GM06990 (cell line): ENCODE measurements at places on chromosomes 12 and 14.

DNA sequence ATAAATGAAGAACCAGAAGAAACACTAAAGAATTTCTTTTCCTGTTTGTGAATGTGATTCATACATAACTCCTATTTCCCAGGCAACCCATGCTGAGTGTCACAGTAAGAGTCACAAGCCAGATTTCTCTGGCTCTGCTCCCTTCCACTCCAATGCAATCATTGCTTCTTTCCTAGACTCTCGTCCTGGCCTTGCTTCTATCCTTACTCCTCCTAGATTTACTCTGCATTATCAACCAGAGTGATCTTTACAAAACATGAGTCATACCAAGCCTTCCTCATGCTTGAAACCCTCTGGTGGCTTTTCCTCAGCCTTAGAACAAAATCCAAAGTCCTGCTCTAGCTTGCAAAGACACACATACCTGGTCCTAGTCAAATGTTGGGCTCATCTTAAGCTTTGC, 13.3 kb downstream of the IL22 start:
- DNase-seq = no peak

DNA sequence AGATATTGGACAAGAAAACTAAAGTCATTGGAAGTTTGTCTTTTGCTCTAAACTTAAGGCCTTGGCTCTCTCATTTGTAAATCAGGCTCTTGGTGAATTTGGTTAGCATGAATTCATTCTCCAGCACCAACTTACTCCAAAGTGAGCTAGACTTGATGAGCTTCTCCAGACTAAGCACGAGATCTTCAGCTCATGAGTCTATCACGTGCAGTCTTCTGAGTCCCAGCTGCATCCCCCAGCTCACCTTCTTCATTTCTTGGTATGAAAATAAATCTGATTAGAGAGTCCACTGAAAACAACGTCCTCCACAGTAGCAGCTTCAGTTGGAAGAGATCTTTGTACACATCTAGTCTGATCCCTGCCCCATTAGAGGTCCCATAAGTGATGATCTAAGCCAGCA, 52.5 kb upstream of the DDX11 start:
- no peak for DNase-seq

GRCh38 chr12:80101126-80101525, 1.8 kb downstream of the OTOGL start:
- no peak for DNase-seq

DNA sequence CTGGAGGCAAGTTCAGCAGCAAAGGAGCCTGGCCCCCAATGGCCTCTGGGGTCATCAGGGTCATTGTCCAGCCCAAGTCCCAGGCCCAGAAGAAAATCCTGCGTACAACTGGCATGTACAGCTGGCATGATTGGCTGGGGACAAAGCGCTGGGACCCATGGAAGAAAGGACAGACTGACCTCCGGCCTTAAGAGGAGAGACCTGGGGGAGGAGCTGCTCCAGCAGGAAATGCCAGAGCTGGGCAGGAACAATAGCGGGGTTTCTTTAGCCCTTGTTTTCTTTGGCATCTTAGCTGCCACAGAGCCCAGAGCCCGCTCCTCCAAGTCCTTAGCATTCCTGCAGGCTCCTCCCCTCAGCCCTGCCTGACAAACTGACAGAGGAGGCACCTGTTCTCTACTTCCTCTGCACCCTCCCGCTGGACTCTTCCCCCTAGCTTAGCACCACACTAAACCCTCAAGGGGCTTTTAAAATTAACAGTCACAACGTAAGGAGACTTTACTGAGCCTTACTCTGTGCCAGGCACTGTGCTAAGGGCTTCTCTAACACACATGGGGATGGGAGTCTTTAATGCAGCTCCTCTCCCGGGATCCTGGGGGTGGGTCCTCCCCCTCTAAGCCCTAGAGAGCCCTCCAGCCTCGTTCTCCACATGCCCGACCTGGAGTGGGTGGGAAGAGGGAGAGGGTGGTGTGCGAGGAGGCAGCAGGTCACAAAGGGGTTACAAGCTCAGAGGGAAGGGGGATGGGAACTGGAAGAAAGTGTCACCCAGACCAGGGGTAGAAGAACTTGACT, 1.8 kb upstream of the AQP5 start:
- DNase-seq = no peak

- DNase-seq = no peak
These were observed 95.2 kb downstream of the PRKCH start for GRCh38 chr14:61416591-61416990.

- DNase-seq = peak; percentile 72
These were observed 66.6 kb downstream of the KDM2B start for GRCh38 chr12:121514184-121514742.

- DNase-seq = no peak
These were observed 215.8 kb downstream of the PHLDA1 start for GRCh38 chr12:75815756-75816155.

DNA sequence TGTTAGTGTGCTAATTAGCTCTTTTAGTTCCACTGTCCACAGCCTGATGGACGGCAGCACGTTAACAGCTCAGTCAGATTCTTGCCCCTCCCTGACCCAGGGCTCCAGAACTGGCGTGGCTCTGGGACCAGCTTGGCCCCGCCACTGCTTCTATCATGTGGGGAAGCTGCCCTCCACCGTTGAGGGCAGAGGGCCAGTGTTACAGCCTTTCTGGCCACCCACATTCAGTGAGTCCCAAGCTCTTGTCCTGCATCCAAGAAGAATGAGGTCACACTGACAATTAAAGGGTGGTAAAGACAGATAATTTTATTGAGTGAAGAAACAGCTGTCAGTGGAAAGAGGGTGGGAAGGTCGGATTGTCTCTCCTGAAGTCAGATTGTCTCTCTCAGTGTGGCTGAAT, 36.9 kb downstream of the BCL2L14 start:
- no peak for DNase-seq

GRCh38 chr14:37197421-37198272, at the start of gene MIPOL1:
MIPOL1 (plus strand) TSS chr14:37197937; CDS start chr14:37247889, 49,952 bp downstream.
- DNase-seq = no peak

DNA sequence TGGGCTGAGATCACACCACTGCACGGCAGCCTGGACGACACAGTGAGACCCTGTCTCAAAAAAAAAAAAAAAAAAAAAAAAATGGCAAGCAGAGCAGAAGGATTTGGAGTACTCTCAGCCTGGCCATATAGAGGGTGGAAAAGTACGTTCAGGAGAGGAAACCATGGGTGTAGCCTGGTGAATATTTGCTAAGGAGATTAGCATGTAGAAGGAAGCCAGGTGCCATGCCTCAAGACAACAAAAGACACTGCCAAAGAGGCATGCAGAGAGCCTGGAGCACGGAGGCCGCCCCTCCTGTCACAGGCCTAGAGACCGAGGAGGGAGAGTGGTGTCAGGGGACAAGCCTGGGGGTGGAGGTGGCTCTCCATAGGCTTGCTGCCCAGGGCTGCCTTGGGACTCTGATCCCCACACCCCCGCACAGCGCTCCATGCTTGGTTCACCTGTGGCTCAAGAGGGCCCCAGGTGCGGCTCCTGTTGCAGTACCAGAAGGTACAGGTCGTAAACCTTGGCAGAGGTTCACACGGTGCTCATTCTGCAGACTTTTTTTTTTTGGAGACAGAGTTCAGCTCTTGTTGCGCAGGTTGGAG, 27.9 kb upstream of the DEGS2 start:
- DNase-seq = no peak

DNA sequence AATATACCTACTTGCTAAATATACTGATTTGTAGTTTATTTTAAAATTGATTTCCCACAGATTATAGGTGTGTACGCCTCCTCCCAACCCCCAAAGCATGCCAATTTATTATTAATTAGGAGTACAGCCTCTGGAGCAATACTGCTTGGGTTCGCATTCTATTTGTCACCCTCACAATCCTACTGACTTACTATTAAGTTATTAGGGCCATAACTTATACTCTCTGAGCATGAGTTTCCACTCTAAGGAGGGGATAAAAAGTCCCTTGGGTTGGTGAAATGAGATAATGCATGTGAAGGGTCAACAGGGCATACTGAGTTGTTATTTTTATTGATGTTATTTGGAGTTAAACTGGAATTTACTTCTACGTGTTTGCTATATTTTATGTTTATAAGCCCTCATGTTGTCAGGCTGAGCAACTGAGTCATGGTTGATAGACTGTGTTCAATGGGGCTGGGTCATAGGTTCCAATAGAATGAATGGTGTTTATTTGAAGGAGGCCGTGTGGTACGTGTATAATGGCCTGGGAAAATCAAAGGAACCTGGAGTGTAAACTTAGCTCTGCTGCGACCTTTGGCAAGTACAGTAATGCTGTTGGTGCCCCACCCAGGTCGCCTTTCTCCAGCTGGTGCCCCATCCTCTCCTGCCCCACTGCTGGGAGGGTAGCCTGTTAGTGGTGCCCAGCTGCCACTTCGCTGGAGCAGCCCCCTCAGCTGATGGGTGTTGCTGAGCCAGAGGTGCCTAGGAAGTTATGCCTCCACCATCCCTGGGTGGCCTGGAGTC, 99.3 kb upstream of the PTPRB start:
- no peak for DNase-seq

DNA sequence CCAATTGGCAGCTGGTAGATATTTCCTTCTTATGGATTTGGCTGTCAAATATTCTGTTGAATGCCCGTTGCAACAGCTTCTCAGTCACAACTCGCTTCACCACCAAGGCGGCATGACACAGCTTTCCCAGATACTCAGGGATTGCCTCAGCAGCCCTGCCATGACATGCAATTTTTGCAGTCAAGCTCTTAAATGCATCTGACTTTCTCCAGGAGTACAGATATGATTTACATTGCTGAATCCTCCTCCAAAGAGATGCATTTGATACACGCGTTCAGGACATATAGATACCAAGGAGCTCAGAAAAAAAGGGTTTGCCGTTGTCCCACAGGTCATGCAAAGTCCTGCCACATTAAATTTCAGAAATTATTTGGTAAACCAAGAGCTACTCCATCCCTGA, 6.5 kb downstream of the KRT5 start:
- no peak for DNase-seq

DNA sequence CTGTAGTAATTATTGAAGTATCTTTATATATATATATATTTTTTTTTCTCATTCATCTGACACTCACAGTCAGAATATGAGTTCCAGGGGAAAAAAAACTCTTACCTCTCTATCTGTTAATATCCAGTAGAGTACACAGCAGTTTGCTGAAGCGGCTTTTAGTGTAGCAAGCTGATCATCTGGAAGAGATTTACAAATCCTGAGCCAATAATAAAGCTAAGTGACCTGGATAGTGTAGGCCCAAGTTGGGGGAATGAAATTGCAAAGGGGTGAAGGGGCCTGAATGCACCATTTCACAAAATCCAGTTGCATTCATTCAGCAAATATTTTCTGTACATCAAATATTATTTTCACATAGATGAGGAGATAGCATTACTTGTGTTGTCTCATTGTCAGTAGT, 234.6 kb upstream of the FLRT2 start:
- no peak for DNase-seq

DNA sequence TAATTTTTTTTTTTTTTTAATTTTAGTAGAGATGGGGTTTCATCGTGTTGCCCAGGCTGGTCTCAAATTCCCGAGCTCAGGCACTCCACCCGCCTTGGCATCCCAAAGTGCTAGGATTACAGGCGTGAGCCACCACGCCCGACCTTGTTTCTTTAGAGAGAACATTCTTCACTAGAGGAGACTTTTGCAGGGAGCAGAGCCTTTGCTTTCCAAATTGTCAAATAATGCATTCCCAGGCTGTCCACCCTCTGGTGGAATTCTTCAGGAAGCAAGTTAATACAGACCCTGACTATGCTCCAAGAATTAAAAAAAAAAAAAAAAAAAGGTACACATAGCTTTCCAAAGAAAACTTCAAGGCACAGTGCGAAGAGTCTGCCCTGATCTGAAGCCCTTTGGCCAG, 6.8 kb downstream of the ALDH1L2 start:
- no peak for DNase-seq

DNA sequence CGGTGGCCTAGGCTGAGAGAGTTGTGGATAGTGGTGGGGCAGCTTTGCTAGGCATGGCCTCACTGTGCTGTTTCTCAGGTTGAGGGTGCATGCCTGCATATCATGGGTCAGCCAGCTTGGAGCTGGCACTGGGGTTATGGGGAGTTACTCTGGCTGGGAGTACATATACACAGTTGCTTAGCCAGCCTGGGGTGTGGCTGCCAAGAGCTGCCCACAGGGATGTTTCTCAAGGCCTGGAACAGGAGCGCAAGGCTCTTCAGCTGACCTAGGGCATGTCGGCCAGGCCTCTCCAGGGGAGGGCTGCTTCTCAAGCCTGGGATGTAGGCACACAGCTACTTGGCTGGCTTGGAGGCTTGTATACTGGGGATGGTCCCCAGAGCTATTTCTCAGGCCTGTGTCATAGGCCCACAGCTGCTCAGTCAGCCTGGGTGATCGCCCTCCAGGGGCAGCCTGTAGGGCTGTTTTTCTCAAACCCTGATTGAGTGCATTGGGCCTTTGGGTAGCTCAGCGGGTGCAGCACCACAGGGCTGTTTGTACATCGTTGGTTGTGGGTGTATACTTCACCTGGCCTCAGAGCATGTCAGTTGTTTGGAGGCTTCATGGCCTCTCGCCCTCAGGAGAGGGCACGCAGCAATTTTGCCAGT, 114.9 kb downstream of the METTL25 start:
- no peak for DNase-seq

DNA sequence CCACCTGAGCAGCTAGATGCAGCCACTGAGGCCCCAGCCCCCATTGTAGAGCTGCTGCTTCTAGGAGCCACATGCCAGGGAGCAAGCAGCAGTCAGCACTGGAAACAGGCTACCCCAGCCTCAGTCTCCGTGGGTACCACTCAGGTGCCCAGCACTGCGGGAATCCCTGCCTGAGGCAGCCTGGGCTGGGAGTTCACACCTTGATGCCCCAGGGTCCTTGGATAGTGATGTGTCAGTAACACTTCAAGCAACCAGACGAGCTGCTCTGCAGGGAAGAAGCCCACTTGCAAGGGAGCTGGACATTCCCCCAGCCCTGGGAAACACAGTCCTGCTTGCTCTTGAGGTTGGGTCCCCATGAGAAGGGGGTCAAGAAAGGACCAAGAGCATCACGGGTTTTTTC, 90.7 kb downstream of the ZFP36L1 start:
- no peak for DNase-seq

DNA sequence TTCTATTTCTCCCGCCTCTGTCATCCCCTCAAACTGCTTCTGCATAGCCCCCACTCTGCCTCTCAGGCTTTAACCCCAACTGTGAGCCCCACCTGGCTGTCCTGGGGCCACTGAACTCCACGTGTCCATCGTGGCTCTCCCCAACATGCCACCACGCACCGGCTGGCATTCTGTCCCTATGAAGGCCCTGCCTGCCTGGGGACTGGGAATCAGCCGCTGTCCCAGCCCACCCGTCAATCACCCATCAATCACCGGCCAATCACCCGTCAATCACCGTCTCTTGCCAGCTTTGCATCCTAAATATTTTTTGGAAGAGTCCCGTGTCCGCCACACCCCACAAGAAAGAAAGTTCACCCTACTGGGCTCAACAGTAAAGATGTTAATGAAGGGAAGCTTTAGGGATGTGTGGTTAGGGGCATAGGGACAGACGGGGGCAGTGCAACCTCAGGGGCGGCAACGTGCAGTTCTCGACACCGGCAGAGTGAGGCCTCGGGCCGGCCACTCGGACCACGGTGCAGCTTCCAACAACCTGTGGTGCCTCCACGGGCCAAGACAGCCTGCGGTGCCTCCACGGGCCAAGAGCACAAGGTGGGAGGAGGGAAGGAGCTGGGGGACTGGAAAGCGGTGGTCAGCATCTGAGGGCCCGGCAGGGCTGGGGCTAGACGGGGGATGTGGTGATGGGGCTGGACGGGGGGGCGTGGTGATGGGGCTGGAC, 85.6 kb downstream of the GALNT9 start:
- no peak for DNase-seq
